Epithelial cell of prostate (primary cell): ENCODE measurements at places on chromosomes 3 and 15.

- no peak for DNase-seq
Measured at GRCh38 chr15:100880139-100880896, 687 bp downstream of the ALDH1A3 start.

GRCh38 chr3:33577588-33577987 is 137.4 kb upstream of the UBP1 start:
- DNase-seq = no peak

DNA sequence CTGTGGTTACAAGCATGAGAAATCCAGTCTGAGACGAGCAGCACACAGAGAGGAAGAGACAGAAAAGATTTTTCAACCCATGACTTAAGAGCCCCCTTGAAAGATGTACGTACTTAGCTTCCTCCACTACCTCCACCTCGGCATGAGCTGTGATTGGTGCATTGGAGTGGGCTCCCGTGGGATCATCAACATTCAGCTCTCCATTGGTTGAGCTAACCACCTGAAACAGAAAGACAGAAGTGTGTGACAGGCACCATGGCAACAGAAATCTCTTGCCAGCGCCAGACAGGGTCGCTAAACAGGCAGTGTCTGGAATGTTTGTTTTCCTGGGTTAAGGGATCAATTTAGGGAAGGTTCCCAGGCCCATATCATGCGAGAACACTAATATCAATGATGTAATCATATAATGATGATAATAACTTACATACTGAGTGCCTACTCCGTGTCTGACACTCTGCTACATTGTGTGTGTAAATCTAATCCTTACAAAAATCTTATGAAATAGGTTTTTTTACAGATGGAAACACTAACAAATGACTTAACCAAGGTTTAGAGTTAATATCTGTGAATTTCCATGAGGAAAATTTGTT is 17.5 kb upstream of the PPIB start:
- DNase-seq = no peak

- DNase-seq = no peak
Measured at GRCh38 chr3:135310317-135310716, 515.3 kb downstream of the EPHB1 start.

GRCh38 chr3:16834214-16834613 is 50.5 kb upstream of the PLCL2 start:
- no peak for DNase-seq
